Activated CD4-positive, alpha-beta memory T cell treated with anti-CD3 and anti-CD28 coated beads for 36 hours (primary cell): ENCODE measurements at places on chromosomes 2 and 18. TPM values are rescaled to one million over a fixed set of nuclear protein-coding genes. Genes with fewer than 3 reads are reported as not detected.

The GPR75 gene
- total RNA-seq, result 0.48 TPM

GRCh38 chr2:30664761-30665358 lies 142.4 kb downstream of the CAPN13 start:
- peaks cover 1% of the 10 kb centered on the region for H3K27me3 ChIP-seq
- H3K4me3 ChIP-seq, result no peak overlapping the region
- peaks cover 4% of the 10 kb centered on the region for H3K36me3 ChIP-seq
- H3K4me1 ChIP-seq, result no peaks in the 10 kb centered on the region
- peak; percentile 21 for DNase-seq

The PLGLB2 gene
- 0.29 TPM for total RNA-seq

The ZSWIM2 gene
- not detected for total RNA-seq

GRCh38 chr2:29706171-29706720 lies 215.1 kb downstream of the ALK start:
- no peak for DNase-seq
- H3K27me3 ChIP-seq, result peaks cover 3% of the 10 kb centered on the region
- H3K4me1 ChIP-seq, result no peaks in the 10 kb centered on the region
- no peak overlapping the region for H3K4me3 ChIP-seq

GRCh38 chr2:57821088-57821487 lies 225.5 kb upstream of the VRK2 start:
- H3K4me3 ChIP-seq, result no peak overlapping the region
- DNase-seq, result no peak
- H3K27ac ChIP-seq, result no peak overlapping the region
- no peaks in the 10 kb centered on the region for H3K27me3 ChIP-seq
- no peaks in the 10 kb centered on the region for H3K36me3 ChIP-seq

GRCh38 chr2:232839411-232840079 lies 30.5 kb upstream of the SNORC start:
- peak overlapping the region; percentile 62 for H3K27ac ChIP-seq
- H3K27me3 ChIP-seq, result no peaks in the 10 kb centered on the region
- no peak for DNase-seq
- peaks cover 31% of the 10 kb centered on the region for H3K4me1 ChIP-seq

DNA sequence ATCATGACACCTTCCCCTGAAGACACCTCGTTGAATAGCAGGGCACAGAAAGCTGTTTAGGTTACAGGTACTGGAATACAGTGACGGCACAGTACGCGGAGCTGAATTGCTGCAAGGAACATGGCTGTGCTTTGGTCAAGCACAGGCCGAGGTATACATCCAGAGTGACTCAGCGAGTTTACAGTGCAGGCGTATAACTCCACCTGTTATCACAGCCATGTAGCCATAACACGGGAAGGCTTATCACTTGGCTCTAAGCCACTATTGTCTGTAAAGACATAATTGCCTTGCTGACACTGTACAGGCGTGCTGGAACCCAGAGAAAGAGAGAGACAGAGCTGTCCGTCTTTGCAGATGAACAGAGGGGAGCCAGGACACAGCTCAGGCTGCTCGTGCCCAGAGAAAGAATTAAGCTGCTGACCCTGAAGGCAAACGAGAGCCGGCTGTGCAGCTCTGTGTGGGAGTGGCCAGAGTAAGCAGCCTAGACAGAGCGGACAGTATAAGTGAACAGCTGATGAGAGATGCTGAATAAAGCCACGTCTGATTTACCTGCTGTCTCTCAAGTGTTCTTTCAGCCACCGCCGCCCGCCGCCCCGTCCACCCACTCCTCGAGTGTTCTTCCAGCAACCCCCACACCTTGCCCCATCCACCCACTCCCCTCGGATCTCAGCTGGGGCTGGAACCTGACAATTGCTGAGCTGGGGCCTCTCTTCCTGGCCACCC lies 87.3 kb upstream of the PPP1CB start:
- DNase-seq, result no peak
- H3K27me3 ChIP-seq, result no peaks in the 10 kb centered on the region
- H3K27ac ChIP-seq, result no peak overlapping the region
- no peaks in the 10 kb centered on the region for H3K36me3 ChIP-seq
- no peak overlapping the region for H3K4me3 ChIP-seq

The SPAG16 gene
- 10.4 TPM for total RNA-seq

The GAD1 gene
- 2.9 TPM for total RNA-seq
